ENCODE measurements at places on chromosomes 4 and X.

- no peak for DNase-seq
These were observed 148.3 kb downstream of the CPEB2 start for GRCh38 chr4:15150631-15151030.

DNA sequence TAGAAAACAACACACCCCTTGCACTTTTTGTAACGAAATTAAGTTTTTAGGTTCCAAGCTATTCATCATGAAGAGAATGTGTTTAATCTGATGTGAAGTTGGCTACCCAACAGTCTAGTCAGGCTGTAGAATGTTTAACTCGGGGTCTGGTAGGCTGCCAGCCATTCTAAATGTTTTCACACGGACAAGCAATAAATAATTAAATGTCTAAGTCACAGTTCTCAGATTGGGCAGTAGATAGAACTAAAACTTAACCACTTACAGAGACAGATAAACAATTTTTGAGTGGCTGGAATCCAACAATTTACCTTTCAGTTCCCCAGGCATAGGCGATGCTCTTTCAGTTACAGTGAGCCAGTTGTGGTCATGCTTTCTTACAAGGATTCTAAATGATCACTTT is 66.5 kb downstream of the CHIC2 start:
- no peak for DNase-seq

DNA sequence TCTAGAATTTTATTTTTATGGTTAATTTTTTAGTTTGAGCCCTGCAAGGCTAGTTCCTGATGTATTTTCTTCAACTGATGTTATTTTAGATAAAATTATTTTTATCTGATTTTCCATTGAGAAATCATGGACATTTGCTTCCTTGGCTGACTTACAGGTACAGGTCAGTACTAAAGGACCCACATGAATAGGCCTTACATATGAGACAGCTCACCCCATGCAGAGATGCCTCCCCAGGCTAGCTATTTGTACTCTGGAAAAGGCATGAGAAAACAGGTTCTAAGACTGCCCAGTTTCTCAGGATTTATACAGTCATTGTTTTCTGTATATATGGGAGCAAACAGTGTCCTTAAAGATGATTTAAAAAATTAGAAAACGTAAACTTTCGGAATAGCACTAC is 255.5 kb downstream of the BMPR1B start:
- no peak for DNase-seq

DNA sequence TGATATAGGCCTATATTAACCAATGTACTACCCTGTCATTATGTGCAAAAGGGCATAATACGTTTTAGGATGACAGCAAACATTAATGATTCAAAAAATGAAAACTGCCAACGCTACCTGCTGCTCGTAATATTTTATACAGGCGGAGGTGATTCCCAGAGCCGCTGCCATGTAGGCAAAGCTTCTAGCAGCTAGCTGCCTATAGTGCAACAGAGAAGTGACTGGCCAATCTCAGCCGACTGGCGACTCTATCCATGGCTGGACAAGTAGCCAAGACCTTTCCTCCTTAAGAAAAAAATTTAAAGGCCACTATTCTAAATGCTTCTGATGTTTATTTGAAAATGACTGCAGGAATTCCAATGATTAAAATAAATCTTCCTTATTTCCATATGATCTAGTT is 1.9 kb downstream of the PPARGC1A start:
- no peak for DNase-seq

- no peak for DNase-seq
These were observed 55.9 kb downstream of the AGA start for GRCh38 chr4:177386278-177386815.

DNA sequence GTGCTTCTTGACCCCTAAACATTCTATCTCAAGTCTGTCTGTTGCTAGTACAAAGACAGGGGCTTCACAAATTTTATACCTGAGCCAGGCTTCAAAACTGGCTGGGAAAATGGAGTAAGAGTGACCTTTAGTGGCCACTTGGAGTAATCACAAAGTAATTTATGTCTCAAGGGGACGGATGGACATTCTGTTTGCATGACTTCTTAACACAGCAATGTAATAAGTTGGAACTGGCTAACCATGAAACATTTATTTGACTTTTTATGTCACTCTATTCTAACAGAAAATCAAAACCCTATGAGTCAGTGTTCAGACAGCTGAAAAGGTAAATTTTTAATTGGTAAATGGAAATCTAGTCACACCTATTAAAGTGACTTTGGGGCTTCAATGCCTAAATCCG is 600.6 kb downstream of the ANKRD50 start:
- no peak for DNase-seq

- DNase-seq: no peak
These were observed 147.0 kb upstream of the HPGD start for GRCh38 chr4:174669270-174669669.

DNA sequence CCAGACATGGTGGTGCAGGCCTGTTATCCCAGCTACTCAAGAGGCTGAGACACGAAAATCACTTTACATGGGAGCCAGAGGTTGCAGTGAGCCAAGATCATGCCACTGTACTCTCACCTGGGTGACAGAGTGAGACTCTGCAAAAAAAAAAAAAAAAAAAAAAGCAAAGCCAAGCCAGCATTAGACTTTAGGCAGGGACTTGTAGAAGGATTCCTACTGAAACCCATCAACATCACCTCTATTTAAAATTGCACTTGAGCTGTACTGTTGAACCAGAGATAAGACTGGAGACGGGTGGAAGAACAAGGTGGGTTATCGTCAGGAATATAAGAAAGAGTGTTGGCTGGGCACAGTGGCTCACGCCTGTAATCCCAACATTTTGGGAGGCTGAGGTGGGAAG is 15.7 kb upstream of the AFAP1 start:
- no peak for DNase-seq

Measured in NCI-H446 treated with DMSO at 0.1 percent for 48 hours (cell line).